ENCODE measurements at places on chromosomes 4 and X. TPM values are rescaled to one million over a fixed set of nuclear protein-coding genes. Genes with fewer than 3 reads are reported as not detected.
A peak's percentile ranks its signal among the peaks of the same experiment; 100 is the strongest.

TET2 gene
- 3.2 TPM for total RNA-seq

CXorf49 gene
- 0.57 TPM for total RNA-seq

GAGE2A gene
- total RNA-seq, result 61.7 TPM

PNMA5 gene
- not detected for total RNA-seq

GRCh38 chr4:1318488-1319213, 28.4 kb upstream of the UVSSA start:
- no peak for DNase-seq

DNA sequence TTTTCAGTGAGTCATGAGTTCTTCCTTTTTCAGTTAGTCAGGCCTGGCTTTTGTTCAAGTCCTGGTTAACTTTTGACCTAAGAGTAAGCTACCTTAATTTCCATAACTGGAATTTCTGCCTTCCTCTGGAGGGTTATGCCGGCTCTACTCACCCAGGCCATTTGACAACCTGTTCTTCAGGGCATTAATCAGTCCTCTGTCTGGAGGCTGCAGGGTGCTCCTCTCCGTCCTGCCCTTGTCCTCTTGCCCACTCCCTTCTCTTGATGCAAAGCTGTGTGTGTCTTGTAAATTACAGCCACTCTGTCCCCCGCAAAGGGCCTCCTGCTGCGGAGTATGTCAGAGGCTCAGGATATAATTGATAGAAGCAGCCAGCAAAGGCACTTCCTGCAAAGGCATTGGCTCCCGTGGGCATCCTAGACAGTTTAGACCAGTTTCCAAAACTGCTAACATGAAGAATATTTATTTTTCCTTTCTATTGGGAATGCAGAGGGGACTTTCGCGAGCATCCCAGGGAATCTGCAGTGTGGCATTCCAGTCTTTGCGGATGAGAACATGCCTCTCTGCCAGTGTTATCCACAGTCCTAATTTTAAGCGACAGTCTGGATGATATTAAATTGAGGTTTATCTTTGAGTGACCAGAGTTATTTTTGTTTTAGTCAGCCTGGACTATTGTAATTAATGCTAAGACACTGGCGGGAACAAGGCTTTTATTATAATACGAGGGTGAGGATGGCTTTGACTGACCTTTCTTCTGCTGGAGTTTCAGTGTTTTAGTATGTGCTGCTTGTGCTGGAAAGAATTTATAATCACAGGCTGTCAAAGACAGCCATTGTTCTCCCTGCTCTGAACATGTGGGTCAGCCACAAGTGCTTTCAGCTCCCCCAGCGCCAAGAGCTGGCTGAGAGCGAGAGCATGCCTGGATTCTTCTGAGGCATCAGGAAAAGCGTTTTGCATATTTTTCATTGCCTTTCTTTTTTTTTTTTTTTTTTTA, 74.2 kb downstream of the LIMCH1 start:
- DNase-seq, result peak; percentile 75

DNA sequence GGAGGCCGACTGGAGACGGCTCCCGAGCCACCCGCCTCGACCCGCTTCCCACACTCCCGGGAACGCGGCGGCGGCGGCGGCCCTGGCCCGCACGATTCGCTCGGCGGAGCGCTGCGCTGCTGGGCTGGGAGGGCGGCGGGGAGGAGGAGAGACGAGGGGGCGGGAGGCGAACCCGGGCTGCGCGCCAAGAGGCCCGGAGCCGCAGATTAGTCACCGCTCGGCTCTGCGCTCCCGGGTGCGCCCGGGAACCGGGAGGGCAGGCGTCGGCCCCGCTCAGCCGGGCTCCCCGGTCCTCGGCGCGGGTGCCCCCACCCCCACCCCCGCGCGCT, 11.2 kb upstream of the BCOR start:
- peak; percentile 86 for DNase-seq

- no peak for DNase-seq
Measured at GRCh38 chr4:165915215-165915614, 42.2 kb downstream of the TLL1 start.

DNA sequence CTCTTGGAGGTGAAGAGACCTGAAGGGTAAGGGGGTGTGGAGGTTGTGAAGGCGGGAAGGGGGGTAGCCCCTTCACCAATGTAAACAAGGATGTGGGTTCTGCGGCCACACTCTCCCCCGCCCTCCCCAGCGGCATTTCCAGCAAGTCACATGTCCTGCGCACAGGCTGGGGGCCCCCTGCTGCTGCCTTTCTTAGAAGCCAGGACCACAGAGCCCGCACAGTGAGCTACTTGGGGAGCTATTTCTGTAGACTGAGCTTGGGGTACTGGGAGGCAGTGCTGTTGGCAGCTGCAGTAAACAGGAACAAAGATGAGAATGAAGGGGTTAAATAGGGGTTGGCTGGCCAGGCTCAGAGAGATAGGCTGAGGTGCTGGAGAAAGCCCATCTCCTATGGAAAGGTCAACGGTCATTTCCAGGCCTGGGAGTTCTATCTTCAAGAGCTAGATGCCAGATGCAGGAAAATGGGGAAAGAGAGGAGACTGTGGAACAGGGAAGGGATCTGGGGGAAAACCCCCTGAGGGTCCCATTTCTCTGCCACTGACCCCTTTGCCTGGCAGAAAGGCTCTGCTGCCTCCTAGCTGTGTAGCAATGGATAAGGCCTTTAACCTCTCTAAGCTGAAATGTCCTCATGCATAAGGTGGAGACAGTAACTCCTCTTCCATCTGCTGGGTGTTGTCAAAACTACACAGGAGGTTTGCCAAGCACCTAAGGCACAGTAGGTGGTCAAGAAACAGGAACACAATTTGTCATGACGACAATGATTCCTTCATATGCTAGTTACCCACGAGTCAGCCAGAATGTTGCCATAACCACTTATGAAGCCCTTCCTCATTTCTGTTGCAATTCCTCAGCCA, 18.5 kb upstream of the PIM2 start:
- DNase-seq, result peak; percentile 48

DNA sequence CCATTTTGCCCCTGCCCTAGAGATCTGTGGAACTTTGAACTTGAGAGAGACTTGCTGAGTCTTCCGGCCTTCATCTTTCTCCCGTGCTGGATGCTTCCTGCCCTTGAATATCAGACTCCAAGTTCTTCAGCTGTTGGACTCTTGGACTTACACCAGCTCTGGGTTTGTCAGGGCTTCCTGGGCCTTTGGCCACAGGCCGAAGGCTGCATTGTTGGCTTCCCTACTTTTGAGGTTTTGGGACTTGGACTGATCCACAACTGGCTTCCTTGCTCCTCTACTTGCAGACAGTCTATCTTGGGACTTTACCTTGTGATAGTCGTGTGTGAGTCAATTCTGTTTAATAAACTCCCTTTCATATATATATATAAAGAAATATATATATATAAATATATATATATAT, 1071.0 kb downstream of the ADGRL3 start:
- DNase-seq, result no peak

GRCh38 chr4:122481766-122482405, 25.4 kb upstream of the IL2 start:
- no peak for DNase-seq

GRCh38 chrX:97446298-97446882, 562.7 kb downstream of the RPA4 start:
- no peak for DNase-seq

- no peak for DNase-seq
Measured at GRCh38 chr4:65358914-65359313, 311.4 kb downstream of the EPHA5 start.

SH3RF1 gene
- 4.9 TPM for total RNA-seq

GRCh38 chr4:156958276-156959074, 13.1 kb downstream of the PDGFC start:
- no peak for DNase-seq

GAGE12J gene
- not detected for total RNA-seq

GRCh38 chrX:150506486-150506885, 61.9 kb upstream of the MTM1 start:
- no peak for DNase-seq

- no peak for DNase-seq
Measured at GRCh38 chr4:91258326-91258725, 1045.4 kb upstream of the GRID2 start.

DNA sequence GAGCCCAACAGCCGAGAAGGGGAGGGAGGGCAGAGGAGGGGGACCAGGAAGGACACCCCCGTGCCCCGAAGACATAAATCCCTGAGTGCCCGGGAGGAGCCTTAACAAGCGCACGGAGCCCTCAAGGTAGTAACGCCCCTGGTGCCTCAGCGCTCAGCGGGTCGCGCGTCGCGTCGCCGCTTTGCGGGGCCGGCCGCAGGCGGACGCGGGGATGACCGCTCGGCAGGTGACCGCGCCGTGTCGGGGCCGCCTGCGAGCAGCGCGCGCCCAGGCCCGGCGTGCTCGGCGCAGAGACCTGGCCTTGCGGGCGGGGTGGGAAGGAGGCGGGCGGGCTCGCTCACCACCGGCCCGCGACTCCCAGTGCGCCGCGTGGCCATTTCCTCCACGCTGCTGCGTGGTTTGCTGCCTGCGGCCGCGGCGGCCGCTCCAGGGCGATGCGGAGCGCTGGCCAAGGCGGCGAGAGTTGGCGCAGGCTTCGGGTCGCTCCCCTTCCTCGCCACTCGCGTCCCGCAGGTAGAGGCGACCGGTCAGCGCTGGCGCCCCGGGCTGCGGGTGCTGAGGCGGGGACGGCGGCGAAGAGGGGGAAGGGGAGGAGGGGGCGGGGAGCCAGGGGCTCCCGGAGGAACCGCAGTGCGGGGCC, 632 bp downstream of the CCSER1 start:
- peak; percentile 4 for DNase-seq

MAGEA3 gene
- total RNA-seq, result 116 TPM

- no peak for DNase-seq
Measured at GRCh38 chr4:184955636-184956035, 62.7 kb upstream of the HELT start.

GRCh38 chrX:9765737-9766097, at the start of gene GPR143:
Gene GPR143, minus strand, starts transcription at chrX:9765847. Its CDS starts 30 bp downstream, at chrX:9765817.
- no peak for DNase-seq

PASD1 gene
- total RNA-seq, result 0.17 TPM

ADH1A gene
- not detected for total RNA-seq

STK32B gene
- 14.7 TPM for total RNA-seq

- DNase-seq, result no peak
Measured at GRCh38 chrX:12115377-12115776, 22.9 kb upstream of the FRMPD4 start.

- no peak for DNase-seq
Measured at GRCh38 chrX:7047951-7048350, 99.6 kb upstream of the STS start.

DNA sequence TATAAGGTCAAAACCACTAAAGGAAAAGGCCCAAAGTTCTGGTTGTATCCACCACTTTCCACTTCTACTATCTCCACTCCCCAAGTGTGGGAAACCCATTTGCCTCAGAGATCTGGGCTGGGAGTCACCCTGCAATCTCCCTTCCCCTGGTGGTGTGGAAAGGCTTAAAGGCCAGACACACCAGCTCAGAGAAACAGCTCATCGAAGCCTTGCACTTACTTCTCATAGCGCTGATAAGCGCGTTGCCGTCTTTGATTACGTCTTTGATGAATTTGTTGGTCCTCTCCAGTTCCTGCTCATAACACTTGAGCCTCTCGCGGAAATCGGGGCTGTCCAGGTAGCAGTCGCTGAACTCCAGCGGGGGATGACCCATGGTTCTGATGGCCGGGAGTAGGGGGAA, 647 bp downstream of the OPHN1 start:
- peak; percentile 7 for DNase-seq

DNA sequence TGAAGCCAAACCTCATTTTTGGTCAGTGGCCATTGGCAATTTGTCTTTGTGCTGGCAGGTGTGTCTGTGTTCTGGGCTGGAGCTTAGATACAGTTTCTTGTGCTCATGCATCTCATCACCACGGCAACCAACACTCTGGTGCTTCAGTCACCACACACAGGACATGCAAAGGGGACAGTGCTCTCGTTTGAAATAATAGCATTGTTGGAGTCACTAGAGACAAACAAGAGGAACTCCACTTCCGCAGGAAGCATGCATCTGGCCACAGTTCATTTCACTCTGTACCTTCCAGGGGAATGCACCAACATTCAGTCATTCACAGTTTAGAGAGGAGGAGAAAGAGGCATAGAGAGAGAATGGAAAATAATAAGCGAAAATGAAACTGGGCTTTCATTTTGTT, 267.4 kb downstream of the ANK2 start:
- no peak for DNase-seq

- DNase-seq, result peak; percentile 5
Measured at GRCh38 chr4:169620880-169621248, 486 bp downstream of the CLCN3 start.

TMSB15A gene
- 31.4 TPM for total RNA-seq

DNA sequence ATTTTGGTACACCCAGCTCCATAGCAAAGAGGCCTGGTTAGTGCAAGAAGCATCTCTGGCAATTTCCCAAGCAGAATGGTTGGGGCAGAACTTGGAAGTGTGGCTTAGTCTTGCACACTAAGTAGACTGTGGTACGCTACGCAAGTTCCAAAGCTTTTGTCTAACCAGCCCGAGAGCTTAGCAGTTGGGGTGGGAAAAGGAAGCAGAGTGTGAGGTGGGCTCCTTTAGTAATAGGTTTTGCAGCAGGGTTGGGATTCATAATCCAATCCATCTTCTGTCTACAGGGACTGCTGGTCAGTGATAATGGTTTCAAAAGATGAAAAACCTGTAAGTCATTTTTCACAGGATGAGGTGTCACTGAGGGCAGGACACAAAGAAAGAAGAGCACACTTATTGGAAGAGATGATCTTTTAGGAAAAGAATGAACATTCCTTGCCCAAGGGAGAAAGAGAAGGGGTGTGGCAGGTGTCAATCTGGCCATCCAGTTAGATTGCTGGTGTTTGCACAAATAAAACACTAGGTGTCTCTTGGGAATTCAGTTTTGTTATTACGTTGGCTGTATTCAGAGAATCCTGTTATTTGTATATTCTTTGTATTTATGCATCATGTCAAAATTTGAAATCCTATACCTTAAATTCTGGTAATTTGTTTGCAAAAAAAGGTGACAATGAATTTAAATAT, 244.3 kb downstream of the GPAT3 start:
- DNase-seq, result no peak

PABPC5 gene
- not detected for total RNA-seq

DNA sequence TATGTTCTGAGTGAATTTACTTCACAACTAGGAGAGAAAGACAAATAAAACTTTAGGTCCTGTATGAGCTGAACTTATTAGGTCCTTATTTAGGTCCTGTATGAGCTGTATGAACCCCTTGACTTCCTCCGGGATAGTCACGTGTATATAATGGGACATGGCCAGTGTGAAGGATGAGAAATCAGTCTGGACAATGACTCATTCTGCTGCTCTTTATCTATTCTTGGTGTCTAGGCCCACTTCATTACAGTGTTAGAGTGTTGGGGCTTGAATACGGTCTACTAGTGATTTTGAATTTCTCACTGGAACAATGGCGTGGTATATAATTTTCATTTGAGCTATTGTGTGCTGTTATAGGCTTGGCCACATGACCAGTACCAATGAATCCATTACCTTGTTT, 21.9 kb downstream of the STK26 start:
- peak; percentile 12 for DNase-seq

IL13RA2 gene
- 79.4 TPM for total RNA-seq

- peak; percentile 19 for DNase-seq
Measured at GRCh38 chr4:81648576-81649275, 177.0 kb upstream of the RASGEF1B start.

SMIM31 gene
- total RNA-seq, result not detected

HNRNPD gene
- total RNA-seq, result 38.6 TPM

CTBP1 gene
- total RNA-seq, result 115 TPM

DNA sequence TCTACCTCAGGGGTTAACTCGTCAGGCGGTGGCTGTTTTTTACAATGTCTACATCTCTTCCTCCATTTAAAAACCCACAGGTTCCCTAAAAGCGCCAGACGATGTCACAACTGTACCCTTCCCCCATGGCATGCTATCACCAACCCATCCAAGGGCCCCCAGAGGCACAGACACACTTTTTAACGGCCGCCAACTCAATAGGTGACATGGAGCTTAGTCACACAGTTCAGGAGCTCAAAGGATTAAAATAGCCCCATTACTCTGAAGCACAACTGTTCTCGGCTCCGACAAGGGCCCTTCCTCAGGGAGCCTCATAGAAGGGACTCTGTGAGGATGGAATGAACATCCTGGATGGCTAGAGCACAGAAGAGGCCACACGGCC, 12.4 kb downstream of the SH3KBP1 start:
- DNase-seq, result peak; percentile 35
